ENCODE measurements at places on chromosomes 5 and 9.

DNA sequence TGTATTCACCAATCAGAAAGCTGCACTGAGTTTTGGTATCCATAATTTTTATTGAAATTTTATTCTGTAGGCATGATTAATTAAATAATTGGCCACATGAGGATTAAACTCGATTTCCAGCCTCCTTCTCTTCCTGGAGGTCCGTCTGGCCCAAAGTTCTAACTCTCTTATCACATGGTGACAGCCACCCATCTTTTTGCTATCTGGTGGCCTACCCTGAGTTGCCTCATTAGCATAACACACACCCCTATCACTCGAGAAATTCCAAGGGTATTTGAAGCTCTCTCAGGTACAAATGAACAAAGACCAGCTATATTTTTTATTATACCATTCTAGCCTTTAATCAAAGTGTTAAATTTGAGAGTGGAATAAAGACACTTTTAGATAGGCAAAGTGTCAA is 57.7 kb downstream of the APC start:
- no peak for DNase-seq

GRCh38 chr5:53777864-53778618 is 217.6 kb downstream of the NDUFS4 start:
- DNase-seq = no peak

DNA sequence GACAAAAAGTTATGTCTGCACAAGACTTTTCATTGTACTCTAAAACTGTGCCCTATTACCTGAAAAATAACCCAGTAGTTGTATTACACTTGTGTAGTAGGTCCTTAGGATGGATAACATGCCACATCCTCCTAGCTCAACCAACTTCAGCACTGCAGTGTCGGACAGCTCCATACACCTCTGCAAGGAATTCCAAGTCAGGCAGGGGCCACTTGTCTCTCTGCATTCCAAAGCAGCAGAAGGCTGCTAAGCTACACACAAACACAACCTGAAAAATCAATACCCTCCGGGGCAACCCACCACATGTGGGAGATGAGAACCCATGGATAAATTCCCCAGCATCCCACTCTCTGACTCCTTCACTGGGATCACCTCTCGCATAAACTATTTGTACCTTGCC is 50.2 kb downstream of the MED10 start:
- DNase-seq = peak; percentile 15

- DNase-seq = peak; percentile 58
These were observed 177.2 kb downstream of the OSTF1 start for GRCh38 chr9:75265525-75265972.
